ENCODE measurements at places on chromosomes 12 and 14.

GRCh38 chr12:75543529-75543928, 32.1 kb upstream of the KRR1 start:
- no peak for DNase-seq

GRCh38 chr12:116897476-116897875, 13.3 kb upstream of the FBXW8 start:
- DNase-seq = no peak

- DNase-seq = no peak
Measured at GRCh38 chr14:36820111-36820709, 158.6 kb downstream of the PAX9 start.

- no peak for DNase-seq
Measured at GRCh38 chr14:92635031-92635430, 113.4 kb downstream of the LGMN start.

DNA sequence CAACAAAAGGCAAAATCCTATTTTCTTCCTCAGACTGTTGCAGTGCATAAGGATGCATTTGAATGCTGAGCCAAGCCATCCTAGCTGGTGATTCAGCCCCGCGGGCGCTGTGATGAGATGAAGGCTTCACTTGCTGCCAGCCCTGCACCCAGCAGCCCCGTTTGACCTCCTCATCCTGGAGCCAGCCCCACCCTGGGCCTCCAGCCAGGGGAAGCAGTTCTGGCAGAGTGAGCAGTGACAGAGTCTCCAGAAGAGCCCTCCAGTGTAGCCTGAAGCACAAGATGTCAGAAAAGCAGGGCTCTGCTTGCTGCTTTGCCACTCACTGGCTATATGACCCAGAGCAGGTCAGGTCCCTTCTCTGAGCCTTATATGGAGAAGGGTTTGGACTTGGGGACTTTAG, 96.2 kb upstream of the HSPB8 start:
- DNase-seq = no peak

GRCh38 chr12:15956413-15957185, 45.5 kb downstream of the DERA start:
- DNase-seq = peak; percentile 32

Data from mucosa of gallbladder (tissue), 1 donor.